ENCODE measurements at places on chromosomes 7 and 10. TPM values are rescaled to one million over a fixed set of nuclear protein-coding genes. Genes with fewer than 3 reads are reported as not detected.

NPC1L1 gene
- 0.15 TPM for total RNA-seq

ZEB1 gene
- 3.4 TPM for total RNA-seq

RBM20 gene
- 2.0 TPM for total RNA-seq

AKR1D1 gene
- 0.10 TPM for total RNA-seq

LRRC27 gene
- 4.1 TPM for total RNA-seq

ZKSCAN1 gene
- 61.2 TPM for total RNA-seq

TDRD1 gene
- not detected for total RNA-seq

MYO1G gene
- 0.74 TPM for total RNA-seq

DNA sequence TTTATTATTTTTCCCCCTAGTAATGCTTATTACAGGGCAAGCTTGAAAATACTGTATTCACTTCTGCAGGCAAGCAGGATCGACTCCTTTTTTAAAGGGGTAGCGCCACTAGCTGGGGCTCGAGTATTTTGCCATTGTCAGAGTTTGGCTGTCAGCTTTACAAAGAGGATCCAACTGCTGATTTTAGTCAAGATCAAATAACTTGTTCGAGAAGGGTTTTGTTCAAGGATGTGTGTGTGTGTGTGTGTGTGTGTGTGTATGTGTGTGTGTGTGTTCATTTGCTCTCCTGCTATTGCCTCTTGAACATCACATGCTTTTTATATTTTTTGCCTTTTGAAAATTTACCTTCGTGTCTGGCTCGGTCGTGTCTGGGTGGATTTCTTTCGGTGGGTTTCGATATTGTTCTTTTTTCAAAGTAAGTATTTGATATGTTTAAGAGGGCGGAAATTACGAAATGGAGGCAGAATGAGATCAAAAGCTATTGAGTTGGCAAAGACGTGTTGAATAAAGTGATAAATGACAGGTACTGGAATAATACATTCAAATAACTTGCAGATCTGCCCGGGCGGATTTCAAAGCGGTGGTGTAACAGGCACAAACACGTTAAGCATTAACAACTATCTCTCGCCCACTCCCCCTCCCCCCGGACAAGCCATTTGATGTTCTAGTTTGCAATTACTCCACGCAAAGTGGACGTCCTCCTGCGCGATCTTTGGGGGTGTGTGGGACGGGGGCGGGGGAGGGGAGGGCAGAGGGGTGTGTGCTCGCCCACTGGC lies 1.1 kb downstream of the ARID5B start:
- DNase-seq, result peak; percentile 51

- no peak for DNase-seq
Measured at GRCh38 chr7:112556633-112557032, 75.8 kb downstream of the LSMEM1 start.

DNA sequence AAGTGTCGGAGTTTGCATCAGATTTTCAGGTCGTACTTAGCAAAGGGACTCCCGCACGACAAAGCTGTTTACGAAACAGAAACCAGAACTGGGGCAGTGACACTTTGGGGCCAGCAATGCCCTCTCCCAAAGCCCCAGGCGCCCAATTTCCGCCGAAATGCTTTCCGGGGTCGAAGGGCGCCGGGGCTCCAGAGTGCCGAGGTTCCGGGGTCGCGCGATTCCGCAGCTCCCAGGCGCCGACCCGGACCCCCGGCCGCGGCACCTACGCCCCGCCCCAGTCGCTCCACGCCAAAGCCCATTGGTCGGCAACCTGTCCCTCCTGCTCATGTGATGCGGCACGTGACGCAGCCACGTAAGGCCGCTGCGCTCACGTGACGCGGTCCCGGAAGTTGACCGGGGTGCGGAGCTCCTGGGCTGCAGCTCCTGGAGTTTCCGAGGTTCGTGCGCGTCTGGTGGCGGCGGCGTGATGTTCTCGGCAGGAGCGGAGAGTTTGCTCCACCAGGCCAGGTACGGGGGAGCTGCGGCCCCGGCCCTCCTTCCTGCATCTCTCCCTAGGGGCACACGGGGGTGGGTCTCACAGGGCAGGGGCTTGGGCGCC lies at the start of gene AP5Z1:
Gene AP5Z1, plus strand, starts transcription at position 374 of the 598 bp plus-strand sequence. Its CDS starts 93 bp downstream, at position 467.
- DNase-seq, result peak; percentile 83

- no peak for DNase-seq
Measured at GRCh38 chr10:90318659-90319058, 539.2 kb downstream of the HTR7 start.

- DNase-seq, result no peak
Measured at GRCh38 chr7:113060100-113060499, 26.5 kb downstream of the GPR85 start.

DNA sequence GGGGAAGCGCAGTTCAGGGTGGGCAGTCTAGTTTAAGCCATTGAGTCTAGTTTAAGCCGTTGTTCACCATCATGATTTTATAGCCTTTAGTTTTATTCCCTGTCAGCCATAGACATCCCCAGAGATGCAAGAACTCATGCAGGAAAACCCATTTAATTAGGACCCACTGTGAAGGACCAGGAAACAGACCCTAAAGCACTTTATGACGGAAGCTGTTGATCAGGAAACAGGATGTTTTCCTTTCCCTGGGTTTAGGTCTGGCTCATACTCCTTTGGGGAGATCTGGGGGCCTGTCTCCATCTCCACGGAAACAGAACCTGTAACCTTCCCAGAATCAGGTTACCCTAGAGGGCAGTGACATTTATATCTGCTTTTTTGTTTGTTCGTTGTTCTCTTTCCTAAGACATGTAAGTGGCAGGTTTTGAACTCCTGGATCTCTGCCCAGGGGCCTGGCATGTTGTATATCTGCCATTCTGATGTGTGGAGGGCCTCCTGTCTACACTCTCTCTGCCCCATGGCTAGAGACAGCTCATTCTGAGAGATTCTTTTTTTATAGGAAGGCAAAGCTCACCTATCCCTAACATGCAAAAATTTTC lies 657.2 kb upstream of the GALNT17 start:
- DNase-seq, result no peak

DNA sequence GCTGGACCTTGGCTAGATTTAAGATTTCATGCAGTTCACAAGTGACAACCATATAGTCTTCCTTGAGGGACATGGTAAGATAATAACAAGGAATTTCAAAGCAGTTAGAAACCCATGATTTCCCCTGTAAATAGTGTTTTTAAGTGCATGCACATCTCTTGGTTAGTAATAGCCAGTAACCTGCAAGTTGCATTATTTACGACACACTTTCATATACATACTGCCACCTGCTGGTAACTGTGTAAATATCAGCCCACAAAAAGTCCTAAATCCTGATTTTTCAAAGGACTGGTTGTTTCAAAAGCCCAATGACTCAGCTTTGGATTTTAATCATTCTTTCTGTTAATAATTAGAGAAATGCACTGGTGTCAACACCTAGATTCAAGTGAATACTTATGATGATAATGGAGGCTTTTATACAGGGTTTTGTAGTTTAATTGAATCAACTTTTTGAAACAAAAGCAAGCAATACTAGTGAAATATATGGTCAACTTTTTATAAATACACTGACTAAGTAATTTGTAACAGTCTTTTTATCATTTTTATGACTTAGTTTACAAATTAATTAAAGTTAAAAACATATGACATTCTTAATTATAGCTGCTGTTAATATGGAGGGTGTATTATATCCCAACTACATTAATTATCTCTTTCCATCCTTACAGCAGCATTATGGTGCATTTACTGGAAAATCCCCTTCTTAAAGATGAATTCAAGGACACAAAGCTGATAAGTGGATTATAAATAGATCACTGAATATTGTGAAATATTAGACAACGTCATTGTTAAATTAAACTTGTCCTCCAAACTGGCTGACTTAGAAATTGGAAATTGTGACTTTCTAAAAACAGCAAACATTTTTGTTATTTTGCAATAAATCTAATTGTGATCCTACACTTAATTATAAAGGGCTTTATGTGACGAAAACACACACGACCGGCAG lies 367.7 kb upstream of the SEMA3D start:
- DNase-seq, result peak; percentile 37

- DNase-seq, result peak; percentile 47
Measured at GRCh38 chr7:95545007-95545615, 51.2 kb downstream of the PDK4 start.

GRCh38 chr10:95604630-95605029 lies 43.5 kb upstream of the SORBS1 start:
- no peak for DNase-seq

DNA sequence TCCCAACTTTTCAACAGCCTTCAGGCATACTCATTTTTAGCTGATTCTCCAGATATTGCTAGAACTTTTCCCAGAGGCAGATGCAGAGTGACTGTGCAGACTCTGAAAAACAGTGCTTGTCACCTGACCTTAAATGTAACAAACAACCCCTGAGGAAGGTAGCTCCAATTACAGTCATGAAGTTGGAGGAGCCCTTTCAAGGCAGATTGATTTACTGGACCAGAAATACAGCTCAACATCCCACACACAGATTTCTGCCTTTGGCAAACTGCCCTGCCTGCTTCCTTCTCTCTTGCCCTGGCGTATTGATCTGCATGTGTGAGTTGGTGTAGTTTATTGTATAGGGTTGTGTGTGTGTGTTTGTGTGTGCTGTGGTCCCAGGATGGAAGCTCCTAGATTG lies 38.5 kb downstream of the PYROXD2 start:
- DNase-seq, result no peak

GRCh38 chr7:90858546-90858945 lies 262.4 kb downstream of the CDK14 start:
- no peak for DNase-seq

All from HCT116 (cell line).